Left hindlimb (tissue), 1 donor: ENCODE measurements at places on chromosomes 3 and 15.
A peak's percentile ranks its signal among the peaks of the same experiment; 100 is the strongest.

DNA sequence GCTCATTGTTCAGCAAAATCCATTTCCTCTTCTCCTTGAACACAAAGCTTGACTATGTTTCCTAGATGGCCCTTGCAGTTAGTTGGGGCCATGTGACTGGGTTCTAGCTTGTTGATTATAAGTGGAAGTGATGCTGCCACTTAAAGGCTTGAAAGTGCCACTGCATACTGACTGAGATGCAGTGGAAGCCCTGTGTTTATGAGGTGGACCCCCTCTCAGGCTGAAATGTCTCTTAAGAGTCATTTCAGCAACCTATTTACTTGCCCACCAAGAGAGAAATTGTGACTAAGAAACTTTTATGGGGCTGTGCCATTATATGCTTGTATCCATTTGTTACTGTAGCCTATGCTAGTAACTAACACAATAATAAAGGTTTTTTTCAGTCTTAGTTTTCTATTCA is 8.4 kb upstream of the ANP32A start:
- no peak for DNase-seq

DNA sequence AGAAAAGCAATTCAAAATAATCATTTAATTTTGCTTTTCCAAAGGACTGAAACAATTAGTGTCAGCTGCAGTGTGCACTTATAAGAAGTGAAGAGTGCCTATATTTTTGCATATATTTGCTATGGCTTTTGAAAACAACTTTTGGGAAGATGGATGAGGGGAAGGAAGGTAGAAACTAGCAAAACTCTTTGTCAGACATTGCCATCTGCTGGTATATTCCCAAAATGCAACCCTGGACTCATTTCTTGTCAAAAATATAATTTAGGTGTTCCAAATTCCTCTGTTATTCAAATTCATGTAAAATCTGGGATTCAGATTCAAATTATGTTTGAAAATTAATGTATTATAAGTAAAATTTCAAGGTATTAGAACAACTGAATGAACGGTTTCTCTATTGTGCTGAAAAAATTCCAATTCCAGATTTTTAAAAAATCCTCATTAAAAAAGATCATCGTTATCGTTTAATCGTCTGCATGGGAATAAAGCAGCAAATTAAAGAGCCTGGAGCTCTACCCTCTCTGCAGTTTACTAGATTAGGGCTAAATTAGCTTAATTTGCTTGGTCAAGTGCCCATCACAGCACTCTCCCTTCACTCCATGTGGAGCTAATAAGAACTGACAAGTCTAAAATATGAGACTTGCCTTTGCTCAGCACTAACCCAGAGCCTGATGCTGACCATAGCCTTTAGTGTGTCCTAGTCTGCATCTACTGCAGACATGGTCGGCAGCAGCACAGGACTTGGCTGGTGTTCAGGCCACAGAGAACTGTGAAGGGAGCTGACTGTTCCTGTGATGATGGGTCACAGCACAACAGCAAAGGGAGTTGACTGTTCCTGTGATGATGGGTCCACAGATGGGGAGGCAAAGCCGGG is 67.9 kb upstream of the MITF start:
- no peak for DNase-seq

GRCh38 chr15:87877114-87877810 is 379.3 kb downstream of the NTRK3 start:
- DNase-seq: no peak

GRCh38 chr3:2950159-2950558 is 160.0 kb downstream of the IL5RA start:
- DNase-seq: no peak

DNA sequence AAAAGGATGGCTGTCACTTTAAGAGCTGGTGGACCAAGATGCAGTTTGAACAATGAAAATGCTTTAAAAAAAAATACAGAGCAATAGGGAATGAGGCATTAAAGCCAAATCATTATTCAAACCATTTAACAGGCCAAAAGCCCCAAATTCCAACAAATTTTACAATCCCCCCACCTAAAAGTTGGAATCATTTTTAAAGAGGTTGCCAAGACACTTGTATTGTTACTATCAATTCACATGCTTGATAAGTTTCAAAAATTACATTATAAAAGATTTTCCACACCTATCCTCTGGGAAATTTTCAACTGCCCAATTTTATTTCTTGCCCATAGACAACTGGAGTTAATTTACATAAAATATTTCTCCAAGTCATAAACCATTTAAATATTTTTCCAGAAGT is 192.3 kb upstream of the ARHGEF26 start:
- DNase-seq: no peak

- peak; percentile 8 for DNase-seq
Measured at GRCh38 chr3:134352031-134352671, 22.1 kb downstream of the AMOTL2 start.

DNA sequence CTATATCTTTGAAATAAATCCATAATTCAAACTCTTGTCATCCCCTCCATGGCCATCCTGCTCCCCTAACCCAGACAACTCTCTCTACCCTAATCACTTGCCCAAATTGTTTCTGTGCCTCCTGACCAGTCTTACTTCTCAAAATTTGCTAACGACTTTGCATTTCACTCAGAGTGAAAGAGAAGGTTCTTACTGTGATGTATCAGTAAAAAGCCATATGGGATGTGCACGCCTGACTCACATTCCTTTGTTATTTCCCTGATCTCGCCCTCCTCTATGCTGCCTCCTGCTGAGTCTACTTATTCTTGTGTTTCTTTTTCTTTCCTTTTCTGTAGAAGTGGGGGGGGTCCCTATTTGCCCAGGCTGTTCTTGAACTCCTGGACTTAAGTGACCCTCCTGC is 487.2 kb upstream of the FRG2C start:
- DNase-seq: no peak

GRCh38 chr15:52261026-52261425 is 34.6 kb downstream of the MYO5C start:
- no peak for DNase-seq

DNA sequence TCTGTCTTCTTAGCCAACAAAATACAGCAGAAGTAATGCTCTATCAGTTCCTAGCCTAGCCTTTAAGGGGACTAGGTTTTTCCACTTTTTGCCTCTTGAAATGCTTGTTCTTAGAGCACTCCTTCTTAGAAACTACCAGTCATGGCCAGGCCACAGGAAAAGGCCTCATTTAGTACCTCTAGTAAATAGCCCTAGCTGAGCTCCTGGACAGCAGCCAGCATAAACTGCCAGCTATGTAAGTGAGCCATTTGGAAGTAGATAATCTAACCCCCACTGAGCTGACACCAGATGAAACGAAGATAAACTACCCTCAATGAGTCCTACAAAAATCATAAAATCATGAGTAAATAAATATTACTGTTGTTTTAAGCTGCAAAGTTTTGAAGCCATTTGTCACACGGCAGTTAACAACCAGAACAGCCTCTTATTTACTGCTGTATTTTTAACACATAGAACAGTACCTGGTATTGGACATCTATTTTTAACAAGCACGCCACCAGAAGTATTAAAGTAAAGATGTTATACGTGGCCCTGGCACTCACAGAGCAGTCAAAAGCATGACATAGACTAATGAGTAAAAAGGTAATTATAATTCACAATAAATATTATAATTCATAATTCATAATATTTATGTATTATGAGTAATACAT is 12.0 kb downstream of the TBC1D5 start:
- no peak for DNase-seq

DNA sequence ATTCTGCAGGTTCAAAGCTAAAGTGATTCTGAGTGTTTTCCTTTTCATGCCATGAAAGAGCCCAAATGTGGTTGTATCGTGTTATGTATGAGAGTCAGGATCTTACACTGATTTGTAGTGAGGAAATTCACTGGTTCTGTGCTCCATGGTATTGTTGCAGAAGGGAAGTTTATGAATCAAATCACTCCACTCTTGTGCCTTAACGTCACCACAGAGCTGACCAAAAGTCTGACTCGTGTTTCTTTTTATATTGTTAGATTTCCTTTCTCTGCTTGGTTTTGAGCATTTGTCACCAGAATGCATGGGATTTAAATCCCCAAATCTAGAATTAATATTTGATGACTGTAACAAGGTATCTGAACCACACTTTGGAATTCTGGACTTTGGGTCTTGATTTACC is 29.1 kb upstream of the SLC30A4 start:
- DNase-seq: no peak

GRCh38 chr3:100057716-100058575 is 56.4 kb downstream of the FILIP1L start:
- no peak for DNase-seq
